A549 treated with AZD2906 at 1 μM for 4 hours (cell line): ENCODE measurements at places on chromosomes 2 and 18. TPM values are rescaled to one million over a fixed set of nuclear protein-coding genes. Genes with fewer than 3 reads are reported as not detected.

DSG3 gene
- 0.01 to 0.02 TPM (median 0.02 TPM) in 5 replicates for total RNA-seq

VSNL1 gene
- total RNA-seq = not detected in 5 replicates

GRHL1 gene
- 0.93 to 1.3 TPM (median 1.1 TPM) in 5 replicates for total RNA-seq

ADNP2 gene
- total RNA-seq = 10.4 to 13.2 TPM (median 11.0 TPM) in 5 replicates

RRM2 gene
- total RNA-seq = 206 to 239 TPM (median 227 TPM) in 5 replicates

CHPF gene
- 18.6 to 32.1 TPM (median 31.6 TPM) in 5 replicates for total RNA-seq

ZNF892 gene
- 0.21 to 0.95 TPM (median 0.65 TPM) in 5 replicates for total RNA-seq

ALMS1 gene
- total RNA-seq = 7.9 to 10.2 TPM (median 9.3 TPM) in 5 replicates

GPAT2 gene
- total RNA-seq = 0.02 TPM in 1 of 5 replicates, not detected in the others

ADD2 gene
- 22.2 to 29.0 TPM (median 25.0 TPM) in 5 replicates for total RNA-seq

TEX44 gene
- total RNA-seq = not detected in 5 replicates

UGT1A8 gene
- 0.03 to 0.10 TPM (median 0.07 TPM) in 3 of 5 replicates, not detected in the others for total RNA-seq

ZNF516 gene
- 4.3 to 4.4 TPM (median 4.3 TPM) in 5 replicates for total RNA-seq

CAVIN2 gene
- total RNA-seq = 45.9 to 78.6 TPM (median 67.9 TPM) in 5 replicates

HNRNPA3 gene
- total RNA-seq = 333 to 366 TPM (median 351 TPM) in 5 replicates

GKN2 gene
- total RNA-seq = 1.9 to 3.2 TPM (median 2.5 TPM) in 5 replicates

XDH gene
- total RNA-seq = 0.98 to 1.4 TPM (median 1.2 TPM) in 5 replicates

HAAO gene
- total RNA-seq = not detected in 5 replicates

UGT1A3 gene
- 0.05 to 0.09 TPM (median 0.07 TPM) in 4 of 5 replicates, not detected in the other for total RNA-seq

GALNT3 gene
- total RNA-seq = 0.06 to 0.08 TPM in 2 of 5 replicates, not detected in the others

COPS9 gene
- total RNA-seq = 254 to 314 TPM (median 286 TPM) in 5 replicates

SERPINB10 gene
- total RNA-seq = not detected in 5 replicates

LAMA1 gene
- total RNA-seq = 0.06 to 0.16 TPM (median 0.09 TPM) in 5 replicates

TNFRSF11A gene
- total RNA-seq = 4.9 to 7.1 TPM (median 6.5 TPM) in 5 replicates

ANKRD53 gene
- total RNA-seq = 0.06 to 0.16 TPM (median 0.12 TPM) in 4 of 5 replicates, not detected in the other

RFTN2 gene
- 0.06 to 0.13 TPM in 2 of 5 replicates, not detected in the others for total RNA-seq

LDLRAD4 gene
- 1.1 to 3.3 TPM (median 2.4 TPM) in 5 replicates for total RNA-seq

SNED1 gene
- total RNA-seq = 0.53 to 1.5 TPM (median 1.1 TPM) in 5 replicates

ASNSD1 gene
- 28.5 to 41.3 TPM (median 33.0 TPM) in 5 replicates for total RNA-seq

CFC1 gene
- total RNA-seq = 0.11 TPM in 1 of 5 replicates, not detected in the others

PLA2R1 gene
- total RNA-seq = 1.7 to 2.8 TPM (median 2.3 TPM) in 5 replicates

GCG gene
- total RNA-seq = 0.05 TPM in 1 of 5 replicates, not detected in the others

SLC35F6 gene
- total RNA-seq = 34.2 to 37.7 TPM (median 35.4 TPM) in 5 replicates

ANXA4 gene
- 321 to 400 TPM (median 345 TPM) in 5 replicates for total RNA-seq

TNP1 gene
- not detected in 5 replicates for total RNA-seq

CLEC4F gene
- not detected in 5 replicates for total RNA-seq

COA5 gene
- 16.6 to 23.7 TPM (median 23.0 TPM) in 5 replicates for total RNA-seq

MBD2 gene
- 53.2 to 74.5 TPM (median 55.2 TPM) in 5 replicates for total RNA-seq

DSC2 gene
- total RNA-seq = 0.71 to 1.00 TPM (median 0.85 TPM) in 5 replicates

TNS1 gene
- 8.7 to 17.5 TPM (median 16.5 TPM) in 5 replicates for total RNA-seq

DDX18 gene
- 59.0 to 78.4 TPM (median 60.9 TPM) in 5 replicates for total RNA-seq

RGPD3 gene
- total RNA-seq = 0.07 to 0.18 TPM (median 0.16 TPM) in 5 replicates

UGT1A4 gene
- 0.06 to 0.11 TPM (median 0.06 TPM) in 3 of 5 replicates, not detected in the others for total RNA-seq

NPPC gene
- total RNA-seq = 0.24 to 0.70 TPM (median 0.34 TPM) in 4 of 5 replicates, not detected in the other

IL36A gene
- not detected in 5 replicates for total RNA-seq

MYOM1 gene
- total RNA-seq = 0.10 to 0.32 TPM (median 0.13 TPM) in 5 replicates

NPAS2 gene
- total RNA-seq = 65.9 to 86.8 TPM (median 81.3 TPM) in 5 replicates
